ENCODE measurements at places on chromosomes 5 and 9. TPM values are rescaled to one million over a fixed set of nuclear protein-coding genes. Genes with fewer than 3 reads are reported as not detected.

DNA sequence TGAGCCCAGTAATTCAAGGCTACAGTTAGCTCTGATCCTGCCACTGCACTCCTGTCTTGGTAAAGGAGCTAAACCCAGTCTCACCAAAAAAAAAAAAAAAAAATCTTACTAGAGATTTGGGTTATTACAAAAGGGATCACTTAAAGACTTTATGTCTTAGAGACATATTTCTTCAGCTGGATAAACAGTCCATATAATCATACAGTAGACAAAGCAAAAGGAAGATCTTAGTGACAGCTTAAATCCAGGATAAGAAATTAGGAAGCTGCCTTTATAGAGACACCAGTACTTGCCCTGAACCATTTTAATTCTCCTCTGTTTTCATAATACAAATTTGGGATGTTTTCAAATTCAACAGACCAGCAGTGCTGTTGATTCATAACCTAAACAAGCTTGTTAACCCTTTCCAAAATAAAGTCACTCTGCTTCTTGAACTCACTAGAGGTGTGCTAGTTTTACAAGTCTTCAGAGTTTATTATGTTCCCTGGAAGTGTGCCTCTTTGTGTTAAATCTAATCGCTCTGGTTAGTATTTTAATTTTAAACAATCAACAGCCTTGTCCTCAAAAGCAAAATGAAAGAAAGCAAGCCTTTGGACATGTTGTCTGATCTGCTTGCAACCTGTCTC, 255.5 kb downstream of the ARRDC3 start:
- no peak for DNase-seq

Gene DNM1
- total RNA-seq, result 31.4 TPM

GRCh38 chr9:75505654-75506053, 384.8 kb upstream of the PCSK5 start:
- no peak for DNase-seq

GRCh38 chr5:13331585-13331984, 612.9 kb downstream of the DNAH5 start:
- no peak for DNase-seq

Gene PCDHGA6
- 6.1 TPM for total RNA-seq

- peak; percentile 58 for DNase-seq
Measured at GRCh38 chr9:107465467-107466451, 23.8 kb downstream of the KLF4 start.

DNA sequence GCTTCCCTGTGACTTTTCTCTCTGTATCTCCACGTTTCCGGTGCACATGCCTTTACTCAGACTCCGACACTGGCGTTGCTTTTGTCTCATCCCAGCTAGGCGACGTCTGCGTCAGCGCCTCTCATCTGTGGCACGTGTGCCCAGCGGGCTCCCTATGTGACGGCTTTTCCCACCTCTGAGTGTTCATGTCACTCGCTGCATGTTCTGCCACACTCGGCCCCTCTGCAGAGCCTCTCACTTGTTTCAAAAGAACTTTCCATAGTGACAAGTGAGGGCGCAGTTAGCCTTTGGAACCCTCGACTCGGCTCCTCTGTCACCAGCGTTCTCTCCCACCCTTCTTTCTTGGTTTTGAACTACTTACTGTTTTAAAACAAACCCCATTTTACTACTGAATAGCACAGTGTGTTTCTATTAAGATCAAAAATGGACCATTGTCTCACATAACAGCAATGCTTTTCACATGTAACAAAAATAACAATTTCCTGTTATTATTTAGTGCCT, 113.4 kb upstream of the CACNA1B start:
- DNase-seq, result no peak

DNA sequence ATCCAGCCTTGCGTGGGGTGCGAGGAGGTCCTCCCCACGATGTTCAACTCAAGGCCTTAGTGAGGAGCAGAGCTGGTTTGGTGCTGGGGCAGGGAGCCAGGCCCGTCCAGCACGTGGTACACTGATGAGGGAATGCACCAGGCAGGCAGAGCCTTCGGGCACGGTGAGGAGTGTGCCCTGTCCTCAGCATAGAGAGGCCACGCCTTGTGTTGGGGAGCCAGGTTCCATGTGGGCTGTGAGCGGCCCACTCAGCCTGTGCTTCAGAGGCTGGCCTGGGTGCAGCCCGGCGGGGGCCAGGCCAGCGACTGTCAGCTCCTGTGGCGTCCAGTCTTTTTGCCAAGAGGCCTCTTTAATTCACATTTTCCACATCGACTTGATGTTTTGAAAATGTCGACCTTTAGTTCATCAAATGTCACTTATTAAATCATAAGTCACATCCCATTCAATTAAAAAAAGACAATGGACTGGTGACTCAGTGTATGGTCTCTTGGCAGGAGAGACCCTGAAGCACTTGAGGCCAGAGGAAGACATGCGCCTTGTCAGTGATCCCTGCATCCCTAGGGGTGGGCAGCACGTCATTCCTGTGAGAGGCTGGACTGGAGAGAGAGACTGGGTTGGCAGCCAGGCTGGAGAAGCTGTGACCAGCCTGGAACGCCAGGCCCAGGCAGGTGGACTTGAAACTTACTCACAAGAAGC, 21.7 kb downstream of the ERGIC1 start:
- DNase-seq, result no peak

Gene PTGDS
- 111 TPM for total RNA-seq
